ENCODE measurements at places on chromosomes 2 and 18. TPM values are rescaled to one million over a fixed set of nuclear protein-coding genes. Genes with fewer than 3 reads are reported as not detected.

- no peak overlapping the region for H3K4me3 ChIP-seq
- no peaks in the 10 kb centered on the region for H3K36me3 ChIP-seq
- DNase-seq: no peak
- no peaks in the 10 kb centered on the region for H3K27me3 ChIP-seq
- H3K27ac ChIP-seq: no peak overlapping the region
- H3K4me1 ChIP-seq: no peaks in the 10 kb centered on the region
These were observed 40.4 kb upstream of the TTC32 start for GRCh38 chr2:19942199-19942598.

The SERPINB10 gene
- not detected for total RNA-seq

- no peak overlapping the region for H3K4me3 ChIP-seq
- no peak overlapping the region for H3K27ac ChIP-seq
- peaks cover 40% of the 10 kb centered on the region for H3K27me3 ChIP-seq
- H3K4me1 ChIP-seq: no peaks in the 10 kb centered on the region
- no peak for DNase-seq
These were observed 176.8 kb downstream of the RTP5 start for GRCh38 chr2:242046206-242046826.

DNA sequence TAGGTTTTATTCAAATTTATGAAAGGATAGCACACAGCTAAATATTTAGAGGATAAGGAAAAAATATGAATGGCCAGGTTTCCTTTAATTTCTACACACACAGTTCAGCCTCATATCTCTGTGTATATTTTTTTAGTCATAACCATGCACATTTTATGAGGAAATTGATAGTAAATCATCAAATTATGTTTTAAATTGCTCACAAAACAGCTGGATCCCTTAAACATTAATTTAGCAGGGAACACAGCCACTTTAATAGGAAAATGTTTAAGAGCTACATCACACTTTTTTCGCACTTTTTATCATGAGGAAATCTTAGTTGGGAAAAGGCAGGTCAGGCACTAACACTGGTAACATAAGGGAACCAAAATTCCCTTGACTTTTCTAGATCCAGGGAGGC, 65.4 kb downstream of the PDE1A start:
- no peaks in the 10 kb centered on the region for H3K27me3 ChIP-seq
- no peak overlapping the region for H3K27ac ChIP-seq
- no peaks in the 10 kb centered on the region for H3K36me3 ChIP-seq
- DNase-seq: no peak
- H3K4me3 ChIP-seq: no peak overlapping the region

The MAP3K19 gene
- total RNA-seq: not detected

DNA sequence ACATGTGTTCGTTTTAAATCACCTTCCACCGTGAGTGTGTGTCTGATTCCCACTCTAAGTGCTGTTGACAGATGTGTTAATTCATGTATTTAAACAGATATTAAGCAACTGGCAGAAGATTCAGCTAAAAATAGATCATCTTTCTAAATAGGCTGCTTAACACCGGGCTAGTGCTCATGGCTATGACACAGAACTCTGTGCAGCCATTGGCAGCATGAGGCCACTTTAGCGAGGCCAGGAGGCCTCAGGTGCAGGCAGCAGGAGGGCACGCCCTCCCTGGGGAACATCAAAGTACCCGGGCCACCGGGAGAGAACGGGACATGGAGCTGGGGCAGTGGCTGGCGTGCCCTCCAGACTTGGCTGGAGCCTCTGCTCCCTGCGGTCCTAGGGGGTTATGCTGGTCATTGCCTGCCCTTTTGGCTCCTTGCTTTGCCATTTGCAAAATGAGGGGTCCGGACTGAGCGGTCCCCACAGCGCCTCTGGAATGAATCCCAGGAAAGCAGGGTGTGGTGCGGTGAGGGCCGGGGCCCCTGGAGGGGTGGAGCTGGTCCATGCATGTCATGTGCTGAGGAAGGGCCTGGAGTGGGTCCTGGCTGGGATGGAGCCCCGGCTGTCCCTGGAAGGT, 62.8 kb upstream of the HDAC4 start:
- no peaks in the 10 kb centered on the region for H3K36me3 ChIP-seq
- no peak overlapping the region for H3K27ac ChIP-seq
- DNase-seq: no peak
- no peaks in the 10 kb centered on the region for H3K4me1 ChIP-seq
- peaks cover 40% of the 10 kb centered on the region for H3K27me3 ChIP-seq

The HRH4 gene
- total RNA-seq: 0.43 TPM

- no peak overlapping the region for H3K27ac ChIP-seq
- no peaks in the 10 kb centered on the region for H3K36me3 ChIP-seq
- H3K27me3 ChIP-seq: no peaks in the 10 kb centered on the region
- no peak for DNase-seq
- no peaks in the 10 kb centered on the region for H3K4me1 ChIP-seq
- no peak overlapping the region for H3K4me3 ChIP-seq
These were observed 257.1 kb upstream of the SPOPL start for GRCh38 chr2:138244501-138244925.

DNA sequence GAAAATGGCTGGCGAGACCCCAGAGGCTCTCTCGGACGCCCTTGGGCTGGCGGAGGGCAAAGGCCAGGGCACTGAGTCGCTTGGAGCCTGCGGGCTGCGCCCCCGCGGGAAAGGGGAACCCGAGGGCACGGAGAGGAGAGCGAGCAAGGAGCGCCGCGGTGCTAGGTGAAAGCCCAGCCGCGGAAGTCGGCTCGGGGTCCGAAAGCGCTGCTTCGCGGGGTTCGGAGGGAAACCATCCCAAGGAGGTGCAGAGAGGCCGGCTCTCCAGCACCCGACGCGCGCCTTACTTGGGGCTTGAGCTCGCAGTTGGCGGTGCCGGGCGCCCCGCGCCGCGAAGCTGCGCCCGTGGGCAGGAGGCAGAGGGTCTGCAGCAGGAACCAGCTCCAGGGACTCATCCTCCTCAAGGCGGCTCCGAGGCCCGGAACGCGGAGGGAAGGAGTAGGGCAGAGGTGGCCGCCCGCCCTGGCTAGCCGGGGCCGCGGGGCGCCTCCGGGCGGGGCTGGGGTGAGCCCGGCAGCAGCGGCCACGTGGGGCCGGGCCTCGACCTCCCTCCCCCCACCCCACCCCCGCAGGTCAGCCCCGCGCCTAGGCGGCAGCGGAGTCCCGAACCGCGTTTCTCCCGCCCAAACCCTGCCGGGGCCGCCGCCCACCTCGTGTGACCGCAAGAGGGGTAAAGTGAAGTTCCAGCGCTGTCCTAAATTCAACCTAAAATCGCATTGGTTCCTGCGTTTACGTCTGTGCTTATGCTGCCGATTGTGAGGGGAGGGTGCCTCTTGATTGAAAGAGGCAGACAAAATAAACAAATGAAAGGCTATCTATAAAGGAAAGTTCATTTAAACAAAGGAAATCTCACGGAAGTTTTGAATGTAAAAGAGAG, at the start of gene TRABD2A:
TRABD2A (minus strand) TSS at position 440 of the 877 bp plus-strand sequence; CDS start at position 395, 45 bp downstream.
- peaks cover 17% of the 10 kb centered on the region for H3K4me1 ChIP-seq
- peaks cover 5% of the 10 kb centered on the region for H3K27me3 ChIP-seq
- H3K27ac ChIP-seq: peak within 1 kb of the TSS; percentile 75

The B4GALT6 gene
- 1.5 TPM for total RNA-seq

The KCTD1 gene
- 3.2 TPM for total RNA-seq
